ENCODE measurements at places on chromosomes 6 and 20.

DNA sequence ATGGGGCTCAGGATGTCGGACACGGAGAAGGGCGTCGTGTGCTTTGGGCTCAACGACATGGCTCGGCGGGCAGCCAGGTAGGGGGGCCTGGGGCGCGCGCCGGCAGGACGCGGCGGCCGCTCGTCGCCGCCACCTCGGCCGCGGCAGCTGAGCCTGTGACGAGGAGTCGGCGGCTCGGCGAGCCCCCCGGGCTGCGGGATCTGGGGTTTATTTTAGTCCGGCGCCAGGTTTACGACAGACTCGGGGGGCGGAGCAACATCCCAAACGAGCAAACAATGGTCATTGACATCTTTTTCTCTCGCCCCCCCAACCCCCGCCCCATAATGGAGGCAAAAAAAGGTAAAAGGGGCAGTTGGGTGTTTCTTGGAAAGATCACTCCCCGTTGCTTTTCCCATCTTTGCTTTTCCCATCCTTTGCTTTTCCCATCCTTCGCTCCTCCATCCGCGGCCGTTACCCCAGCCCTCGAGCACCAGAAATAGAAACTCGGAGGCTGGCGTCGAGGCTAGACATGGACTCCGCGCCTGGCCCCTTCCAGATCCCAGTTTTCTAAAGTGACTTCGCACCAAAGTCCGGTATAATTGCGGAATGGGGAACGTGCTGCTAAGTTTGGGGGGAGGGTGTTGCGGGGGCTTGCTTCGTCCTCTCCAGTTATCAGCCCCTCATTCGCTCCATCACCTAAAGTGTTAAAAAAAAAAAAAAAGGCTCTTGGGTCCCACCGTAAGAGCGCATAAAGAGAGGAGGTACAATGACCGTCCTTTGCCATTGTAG lies at the start of gene NKX2-4:
TSS of gene NKX2-4 (minus strand) at position 186 of the 768 bp plus-strand sequence. CDS start at position 59, 127 bp downstream.
- no peaks in the 10 kb centered on the region for H3K4me1 ChIP-seq
- no peak within 1 kb of the TSS for H3K27ac ChIP-seq
- DNase-seq = peak; percentile 38
- peaks cover 71% of the 10 kb centered on the region for H3K27me3 ChIP-seq
- H3K36me3 ChIP-seq = no peaks in the 10 kb centered on the region

DNA sequence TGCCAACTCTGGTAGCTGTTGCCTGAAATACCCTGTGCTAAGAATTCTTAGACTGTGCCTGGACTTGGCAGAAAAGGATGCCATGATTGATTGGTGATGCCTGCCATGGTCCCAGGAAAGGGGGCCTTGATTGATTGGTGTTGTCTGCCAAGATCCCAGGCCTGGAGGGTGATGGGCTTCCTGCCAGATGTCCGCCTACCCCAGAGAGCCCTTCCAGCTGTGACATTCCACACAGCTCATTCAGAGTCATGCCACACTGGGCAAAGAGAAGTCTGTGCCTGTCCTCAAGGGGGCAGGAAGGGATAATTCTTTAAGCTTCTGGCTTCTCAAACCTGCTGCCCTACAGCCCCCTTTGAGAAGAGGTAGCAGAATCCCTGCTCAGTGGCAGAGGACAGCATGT lies 24.6 kb downstream of the RIMS4 start:
- no peaks in the 10 kb centered on the region for H3K36me3 ChIP-seq
- no peak overlapping the region for H3K27ac ChIP-seq
- no peaks in the 10 kb centered on the region for H3K27me3 ChIP-seq
- no peaks in the 10 kb centered on the region for H3K4me1 ChIP-seq
- H3K4me3 ChIP-seq = no peak overlapping the region

DNA sequence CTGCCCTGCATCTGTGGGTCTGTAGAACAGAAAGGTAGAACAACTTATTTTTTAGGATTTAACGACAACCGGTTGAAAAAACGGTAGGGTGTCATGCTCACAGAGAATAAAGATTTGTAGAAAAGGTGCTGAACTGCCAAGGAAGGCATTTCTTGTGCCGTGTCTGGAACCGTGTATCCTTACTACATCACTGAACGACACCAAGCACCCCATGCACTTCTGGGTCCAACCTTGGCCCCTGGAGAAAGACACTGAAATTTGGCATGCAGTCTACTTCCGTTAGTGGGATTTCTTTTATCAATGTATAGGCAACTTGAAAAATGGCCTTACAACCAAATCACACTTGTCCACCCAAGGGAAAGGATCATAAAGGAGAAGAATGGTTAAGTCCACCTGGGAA lies 145.5 kb downstream of the ZMYND8 start:
- no peak overlapping the region for H3K27ac ChIP-seq
- H3K27me3 ChIP-seq = no peaks in the 10 kb centered on the region
- H3K36me3 ChIP-seq = peaks cover 5% of the 10 kb centered on the region
- no peak overlapping the region for H3K4me3 ChIP-seq
- H3K4me1 ChIP-seq = no peaks in the 10 kb centered on the region

DNA sequence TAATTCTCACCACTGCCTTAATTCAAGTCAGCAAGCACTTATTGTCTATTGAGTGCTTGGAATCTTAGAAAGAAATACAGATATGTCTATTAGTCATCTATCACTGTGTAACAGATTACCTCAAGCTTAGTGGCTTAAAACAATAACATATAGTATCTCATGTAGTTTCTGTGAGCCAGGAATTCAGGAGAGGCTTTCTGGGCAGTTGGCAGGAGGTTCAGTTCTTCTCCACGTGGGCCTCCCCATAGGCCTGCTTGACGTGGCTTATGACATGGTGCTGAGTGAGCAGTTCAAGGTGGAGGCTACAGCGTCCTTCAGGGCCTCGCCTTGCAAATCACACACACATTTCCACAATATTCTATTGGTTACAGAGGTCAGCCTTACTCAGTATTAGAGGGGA lies 69.7 kb downstream of the DTD1 start:
- H3K27ac ChIP-seq = no peak overlapping the region
- no peak for DNase-seq
- H3K27me3 ChIP-seq = no peaks in the 10 kb centered on the region
- no peak overlapping the region for H3K4me3 ChIP-seq
- no peaks in the 10 kb centered on the region for H3K4me1 ChIP-seq

DNA sequence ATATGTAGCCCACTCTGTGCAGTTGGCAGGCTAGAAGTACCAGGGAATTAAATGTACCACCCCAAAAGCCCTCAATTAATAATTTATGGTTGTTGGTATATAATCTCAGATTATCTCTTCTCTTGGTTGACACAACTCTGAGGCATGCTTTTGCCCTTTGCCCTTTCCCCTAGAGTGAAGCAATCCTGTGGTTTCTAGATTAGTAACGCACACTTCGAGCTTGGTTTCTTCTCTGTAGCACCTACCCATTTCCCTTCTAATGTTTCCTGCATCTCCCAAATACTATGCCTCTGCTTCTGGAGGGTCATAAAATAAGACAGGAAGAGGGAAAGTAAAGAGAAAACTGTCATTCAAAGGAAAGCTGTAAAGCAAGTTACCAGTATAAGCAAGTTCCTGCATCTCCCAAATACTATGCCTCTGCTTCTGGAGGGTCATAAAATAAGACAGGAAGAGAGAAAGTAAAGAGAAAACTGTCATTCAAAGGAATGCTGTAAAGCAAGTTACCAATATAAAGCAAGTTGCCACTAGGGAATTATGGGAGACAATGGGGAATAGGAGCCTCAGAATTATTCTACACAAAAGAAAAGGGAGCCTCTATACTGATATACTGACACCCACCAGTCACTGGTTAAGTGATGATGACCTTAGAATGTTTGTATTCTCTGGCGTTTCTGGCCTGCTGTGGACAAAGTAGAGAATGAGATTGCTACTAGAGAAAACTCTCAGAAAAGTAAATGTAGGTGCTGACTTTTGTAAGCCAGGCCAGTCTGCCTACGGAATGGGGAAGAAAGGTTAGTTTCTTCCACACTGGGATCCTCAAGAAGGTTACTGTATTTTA lies 862.6 kb upstream of the MAN1A1 start:
- no peaks in the 10 kb centered on the region for H3K4me1 ChIP-seq
- H3K36me3 ChIP-seq = no peaks in the 10 kb centered on the region
- DNase-seq = no peak
- no peak overlapping the region for H3K27ac ChIP-seq

DNA sequence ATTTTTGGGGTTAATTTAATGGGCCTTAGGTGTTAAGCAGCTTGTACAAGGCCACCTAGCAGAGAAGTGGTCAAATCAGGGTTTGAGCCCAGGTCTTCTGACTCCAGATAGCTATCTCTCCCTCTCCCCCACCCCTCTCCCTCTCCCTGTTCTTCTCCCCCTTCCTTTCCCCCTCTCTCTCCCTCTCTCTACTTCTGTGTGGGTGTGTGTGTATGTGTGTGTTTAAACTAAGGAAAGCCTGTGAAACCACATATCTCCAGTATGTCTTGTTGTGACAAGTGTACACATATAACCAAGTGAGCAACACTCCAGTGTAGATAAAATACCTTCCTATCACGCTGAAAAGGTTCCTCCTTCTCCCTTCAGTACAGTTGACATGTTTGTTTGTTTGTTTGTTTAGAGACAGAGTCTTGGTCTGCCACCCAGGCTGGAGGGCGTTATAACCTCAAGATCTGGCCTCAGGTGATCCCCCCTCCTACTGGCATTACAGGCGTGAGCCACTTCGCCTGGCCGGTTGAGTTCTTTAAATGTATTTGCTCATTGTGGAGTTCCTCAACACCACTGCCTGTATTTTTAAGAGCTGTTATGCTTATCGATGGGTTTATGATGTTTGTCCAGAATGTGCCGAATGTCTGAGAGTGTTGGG lies 140.4 kb downstream of the JARID2 start:
- H3K27me3 ChIP-seq = no peaks in the 10 kb centered on the region
- no peak overlapping the region for H3K27ac ChIP-seq
- H3K36me3 ChIP-seq = no peaks in the 10 kb centered on the region
- peaks cover 17% of the 10 kb centered on the region for H3K4me1 ChIP-seq
- no peak for DNase-seq
- no peak overlapping the region for H3K4me3 ChIP-seq

DNA sequence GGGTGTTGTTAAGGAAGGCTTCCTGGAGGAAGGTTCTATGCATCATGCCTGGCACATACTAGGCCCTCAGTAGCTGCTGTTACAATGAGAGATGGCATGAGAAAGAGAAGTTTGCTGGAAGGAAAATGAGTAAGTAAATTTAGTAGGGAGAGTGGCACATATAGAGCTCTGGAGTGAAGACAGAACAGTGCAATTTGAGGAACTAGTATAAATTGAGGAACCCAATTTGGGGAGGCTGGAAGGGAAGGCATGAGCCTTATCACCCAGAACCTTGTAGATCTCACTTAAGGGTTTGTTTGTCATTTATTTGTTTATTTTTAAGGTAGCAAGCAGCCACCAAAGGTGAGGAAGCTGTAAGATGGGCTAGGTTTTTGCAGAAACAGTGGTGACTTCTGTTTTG lies 87.1 kb upstream of the SCGN start:
- H3K36me3 ChIP-seq = no peaks in the 10 kb centered on the region
- H3K4me1 ChIP-seq = no peaks in the 10 kb centered on the region
- H3K27me3 ChIP-seq = no peaks in the 10 kb centered on the region
- H3K4me3 ChIP-seq = no peak overlapping the region

DNA sequence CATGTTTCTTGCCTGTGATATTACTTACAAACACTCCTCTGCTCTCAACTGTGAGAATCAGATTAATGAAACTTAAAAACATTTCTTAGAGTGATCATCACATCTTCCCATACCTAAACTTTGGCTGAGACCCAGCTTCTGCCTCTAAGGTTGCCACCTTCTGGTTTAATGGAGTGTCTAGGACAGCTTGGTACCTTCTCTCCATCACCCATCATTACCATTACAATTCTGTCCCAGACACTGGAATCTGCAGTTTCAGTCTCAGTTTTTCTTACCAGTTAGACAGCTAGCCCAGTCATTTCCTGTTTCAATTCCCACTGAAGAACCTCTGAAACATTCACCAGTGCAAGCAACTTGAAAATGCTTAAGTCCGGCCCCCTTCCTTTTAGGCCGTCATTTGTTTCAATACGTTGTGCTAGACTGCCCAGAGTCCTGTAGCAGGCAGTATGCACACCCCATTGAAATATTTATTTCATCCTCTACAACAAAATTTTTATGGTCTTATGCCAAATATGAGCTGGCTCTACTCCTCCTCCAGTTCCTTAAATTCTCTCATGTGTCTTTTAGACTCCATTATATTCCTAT lies 107.0 kb upstream of the FOXO3 start:
- no peaks in the 10 kb centered on the region for H3K27me3 ChIP-seq
- H3K36me3 ChIP-seq = no peaks in the 10 kb centered on the region
- no peak overlapping the region for H3K27ac ChIP-seq

GRCh38 chr6:138291036-138291848 lies 73.0 kb upstream of the PBOV1 start:
- H3K36me3 ChIP-seq = no peaks in the 10 kb centered on the region
- no peaks in the 10 kb centered on the region for H3K4me1 ChIP-seq
- H3K27ac ChIP-seq = no peak overlapping the region
- no peaks in the 10 kb centered on the region for H3K27me3 ChIP-seq

DNA sequence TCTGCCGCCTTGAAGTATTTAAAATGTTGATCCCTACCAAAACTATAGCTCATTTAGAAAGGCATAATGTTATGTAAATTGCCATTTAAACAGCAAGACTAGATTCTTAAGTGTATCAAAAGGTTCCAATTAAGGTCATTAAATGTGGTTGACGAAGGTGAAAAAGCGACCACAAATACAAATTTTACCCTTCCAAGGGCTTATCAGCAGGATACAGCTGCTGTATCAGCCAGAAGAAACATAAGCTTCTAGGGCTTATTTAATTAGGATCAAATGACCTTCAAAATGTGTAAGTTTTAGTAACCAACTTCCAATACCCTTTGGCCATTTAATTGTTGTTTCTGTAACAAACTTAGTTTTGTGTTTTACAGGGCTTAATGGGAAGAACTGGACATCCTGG lies 139.9 kb downstream of the COL9A1 start:
- no peaks in the 10 kb centered on the region for H3K36me3 ChIP-seq
- no peak for DNase-seq
- H3K4me1 ChIP-seq = no peaks in the 10 kb centered on the region
- no peak overlapping the region for H3K27ac ChIP-seq

- H3K27me3 ChIP-seq = no peaks in the 10 kb centered on the region
- DNase-seq = no peak
Measured at GRCh38 chr6:168349718-168350210, 30.2 kb upstream of the DACT2 start.

DNA sequence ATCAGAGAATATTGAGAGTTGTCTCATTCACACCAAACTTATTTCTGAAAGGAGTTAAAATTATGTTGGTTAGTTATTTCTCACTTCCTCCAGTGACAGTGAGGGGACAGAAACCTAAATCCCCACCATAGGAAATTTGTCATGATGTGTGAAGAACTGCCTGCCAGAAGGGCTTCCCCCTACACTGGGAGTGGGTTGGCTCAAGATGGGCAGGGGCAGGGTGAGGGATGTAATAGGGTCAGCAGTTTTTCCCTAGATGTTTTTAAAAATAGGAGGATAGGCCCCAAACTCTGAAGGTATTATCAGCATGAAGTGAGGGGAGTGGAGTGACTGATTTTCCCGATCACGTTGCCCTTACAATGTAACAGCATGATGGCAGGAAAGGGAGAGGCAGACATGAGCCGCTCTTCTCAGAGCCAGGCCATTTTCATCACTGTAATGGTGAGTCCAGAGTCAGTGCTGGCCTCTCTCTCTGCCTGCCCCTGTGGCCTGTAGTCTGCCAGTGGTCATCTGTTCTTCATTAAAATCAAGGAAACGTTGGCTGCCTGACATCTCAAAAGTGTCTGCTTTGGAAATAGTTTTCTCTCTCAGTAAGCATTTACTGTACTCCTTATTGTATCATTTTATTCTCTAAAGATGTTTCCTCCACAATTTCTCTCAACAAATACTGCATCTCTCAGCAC lies 59.8 kb upstream of the SYNJ2 start:
- H3K27ac ChIP-seq = no peak overlapping the region
- no peaks in the 10 kb centered on the region for H3K4me1 ChIP-seq
- no peak overlapping the region for H3K4me3 ChIP-seq
- H3K36me3 ChIP-seq = peaks cover 32% of the 10 kb centered on the region
- H3K27me3 ChIP-seq = no peaks in the 10 kb centered on the region
- no peak for DNase-seq

GRCh38 chr6:53864781-53865180 lies 70.0 kb downstream of the LRRC1 start:
- H3K27me3 ChIP-seq = no peaks in the 10 kb centered on the region
- no peaks in the 10 kb centered on the region for H3K36me3 ChIP-seq
- no peak overlapping the region for H3K4me3 ChIP-seq
- no peak overlapping the region for H3K27ac ChIP-seq
